ENCODE measurements at places on chromosomes 11 and 22.

- DNase-seq, result no peak
Measured at GRCh38 chr11:101030692-101031091, 98.9 kb downstream of the PGR start.

DNA sequence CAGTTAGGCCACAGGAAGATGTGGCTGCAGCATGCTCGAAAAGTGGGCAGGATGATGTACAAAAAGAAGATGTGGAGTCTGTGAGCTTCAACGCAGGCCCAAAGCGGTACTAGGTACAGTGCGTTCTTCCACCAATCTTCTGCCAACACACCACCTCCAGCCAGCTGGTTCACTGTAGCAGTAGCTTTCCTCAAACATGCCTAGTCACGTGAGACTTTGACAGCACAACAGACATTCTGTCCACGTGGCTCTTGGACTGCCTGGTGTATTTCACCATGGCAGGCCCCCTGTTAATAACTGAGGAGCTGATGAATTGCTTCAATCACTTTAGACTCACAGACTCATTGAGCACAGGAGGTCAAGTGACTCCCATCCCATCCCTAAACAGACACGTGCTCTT is 14.1 kb downstream of the SYN3 start:
- DNase-seq, result no peak

DNA sequence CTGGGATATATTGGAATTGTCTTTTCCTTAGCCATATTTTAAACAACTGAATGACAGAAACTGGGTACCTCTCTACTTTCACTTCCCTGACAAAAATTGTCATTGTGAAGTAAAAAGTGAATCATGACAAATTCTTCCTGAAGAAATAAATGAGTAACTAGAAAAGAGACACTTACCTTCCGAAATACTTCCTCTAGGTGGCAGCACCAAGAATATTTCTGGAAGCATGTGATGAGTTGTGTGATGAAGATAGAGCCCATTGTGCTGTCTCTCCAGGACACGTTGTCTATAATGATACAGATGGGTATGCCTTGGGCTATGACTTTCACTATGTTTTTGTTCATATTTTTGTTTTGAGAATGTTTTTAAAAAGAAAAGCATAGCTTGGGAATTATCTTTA is 21.5 kb downstream of the CASP4 start:
- peak; percentile 72 for DNase-seq

DNA sequence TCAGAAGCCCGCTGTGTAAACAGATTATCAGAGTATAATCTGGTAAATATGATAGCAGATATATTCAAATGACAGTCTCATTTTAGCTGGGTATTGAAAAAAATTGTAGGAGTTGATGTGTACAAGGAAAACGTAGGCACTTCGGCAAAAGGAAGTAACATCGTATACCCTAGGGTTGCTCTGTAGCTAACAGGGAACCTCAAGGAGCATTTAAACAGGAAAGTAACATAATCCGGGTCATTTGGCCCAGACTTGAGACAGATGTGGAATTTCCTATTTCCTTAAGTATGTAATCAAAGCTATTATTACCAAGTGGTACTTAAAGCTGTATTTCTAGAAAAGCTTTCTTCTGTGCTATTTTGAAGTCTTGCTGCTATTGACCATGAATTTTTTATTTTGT is 215.6 kb downstream of the DDX10 start:
- no peak for DNase-seq

- DNase-seq, result no peak
Measured at GRCh38 chr11:117428856-117429229, 101.2 kb downstream of the CEP164 start.

DNA sequence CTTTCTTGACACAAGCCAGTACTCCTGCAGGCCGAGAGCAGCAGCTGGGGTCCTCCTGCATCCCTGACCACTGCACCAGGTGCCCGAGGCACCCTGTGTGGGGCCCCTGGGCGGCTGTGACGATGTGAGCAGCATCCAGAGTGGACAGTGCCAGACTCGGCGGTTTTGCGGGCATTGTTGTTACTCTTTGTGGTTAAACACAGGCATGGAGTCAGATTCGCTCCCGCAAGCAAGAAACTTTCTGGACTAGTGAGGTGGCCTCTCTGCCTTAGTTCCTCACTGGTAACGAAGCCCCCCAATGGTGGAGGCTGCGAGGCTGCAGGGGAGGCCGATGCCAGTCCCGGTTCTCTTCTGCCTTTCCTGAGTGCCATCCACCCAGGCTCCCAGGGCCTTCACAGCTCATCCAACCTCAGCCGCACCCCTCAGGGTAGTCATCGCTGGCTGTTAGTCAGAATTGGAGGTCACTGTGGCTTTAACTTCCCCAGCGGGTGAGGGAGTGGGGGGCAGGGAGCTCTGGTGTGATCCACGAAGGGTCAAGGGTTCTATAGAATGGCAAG is 3.7 kb upstream of the CLDN5 start:
- no peak for DNase-seq

- no peak for DNase-seq
Measured at GRCh38 chr11:17992916-17993315, 19.9 kb downstream of the SERGEF start.

- no peak for DNase-seq
Measured at GRCh38 chr11:114921697-114922096, 243.4 kb downstream of the NXPE2 start.

GRCh38 chr11:129322941-129323340 is 52.7 kb upstream of the BARX2 start:
- peak; percentile 84 for DNase-seq

GRCh38 chr22:26367402-26368245 is 61.4 kb upstream of the ASPHD2 start:
- DNase-seq, result no peak

DNA sequence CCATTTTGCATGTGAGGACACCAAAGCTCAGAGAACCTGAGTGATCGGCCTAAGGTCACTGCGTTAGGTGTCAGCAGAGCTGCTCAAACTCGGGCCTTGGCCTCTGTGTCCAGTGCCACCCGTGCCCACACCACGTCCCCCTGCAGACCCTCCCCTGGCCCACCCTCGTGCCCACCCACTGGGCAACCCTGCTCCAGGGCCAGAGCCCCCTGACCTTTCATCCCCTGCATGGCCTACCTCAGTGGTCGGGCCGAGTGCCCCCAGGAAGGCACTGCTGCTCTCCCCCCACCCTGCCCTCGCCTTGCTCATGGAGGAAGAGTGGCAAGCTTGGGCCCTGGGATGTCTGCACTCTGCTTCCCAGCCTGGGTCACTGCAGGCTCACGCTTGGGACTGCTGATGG is 17.7 kb downstream of the B3GAT1 start:
- DNase-seq, result no peak

GRCh38 chr22:43740587-43741270 is 71.4 kb downstream of the EFCAB6 start:
- DNase-seq, result no peak

DNA sequence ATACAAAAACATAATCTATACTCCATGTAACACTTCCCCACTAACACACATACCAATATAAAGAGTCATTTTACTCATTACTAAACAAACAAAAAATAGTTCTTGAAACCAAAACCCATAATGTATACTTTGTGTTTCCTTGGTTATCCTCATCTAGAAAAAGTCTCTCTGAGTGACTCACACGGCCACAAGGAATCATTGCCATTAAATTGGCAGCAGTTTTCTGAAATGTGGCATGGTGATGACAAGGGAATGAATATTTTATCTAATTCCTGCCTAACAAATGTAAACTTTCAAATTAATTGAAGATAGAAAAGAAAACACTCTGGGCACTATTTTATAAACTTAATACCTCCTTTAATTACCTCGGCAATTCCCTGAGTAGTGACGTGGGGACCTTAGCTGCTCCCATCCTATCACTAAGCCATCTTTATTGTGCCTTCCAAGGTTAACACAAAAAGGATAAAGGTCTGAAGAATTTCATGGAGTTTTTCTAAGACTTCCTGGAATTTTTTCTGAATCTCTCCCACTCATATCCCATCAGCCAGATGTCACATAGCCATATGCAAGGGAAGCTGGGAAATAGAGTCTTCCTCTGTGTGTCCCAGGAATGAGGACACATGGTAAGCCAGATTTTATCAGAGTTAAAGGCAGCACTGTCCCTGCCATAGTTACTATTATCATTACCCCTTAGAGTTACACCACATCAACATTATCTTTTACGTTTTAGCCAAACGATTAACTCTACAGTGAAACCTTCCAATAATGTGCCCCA is 857.2 kb upstream of the TENM4 start:
- DNase-seq, result no peak

GRCh38 chr11:133548641-133549040 is 16.3 kb upstream of the OPCML start:
- no peak for DNase-seq

DNA sequence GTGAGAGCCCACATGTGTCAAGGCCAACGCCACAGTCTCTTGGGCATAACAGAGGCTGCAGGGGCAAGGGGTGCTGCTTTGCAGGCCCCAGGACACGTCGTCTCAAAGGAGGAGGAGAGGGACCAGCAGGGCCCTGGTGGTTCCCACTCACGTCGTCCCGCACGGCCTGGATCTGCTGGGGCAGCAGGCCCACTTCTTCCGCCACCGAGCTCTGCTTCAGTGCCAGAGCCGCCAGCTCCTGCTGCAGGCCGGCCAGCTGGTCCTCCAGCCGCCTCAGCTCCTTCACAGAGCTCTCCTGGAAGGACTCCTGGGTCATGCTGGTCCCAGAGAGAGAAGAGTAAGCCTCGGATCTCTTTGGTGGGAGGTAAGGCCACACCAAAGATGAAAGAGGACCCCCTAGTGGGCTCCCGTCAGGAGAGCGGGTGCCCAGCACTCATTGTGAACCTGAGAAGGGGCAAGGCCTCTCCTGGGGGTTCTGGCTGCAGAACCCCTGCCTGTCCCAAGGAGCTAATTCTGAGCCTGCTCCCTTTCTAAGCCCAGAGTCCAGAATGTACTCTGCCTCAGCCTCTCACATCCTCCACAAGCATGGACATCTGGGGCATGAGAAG is 15.6 kb downstream of the SUN2 start:
- no peak for DNase-seq

- no peak for DNase-seq
Measured at GRCh38 chr22:43270314-43270908, 72.8 kb downstream of the SCUBE1 start.

DNA sequence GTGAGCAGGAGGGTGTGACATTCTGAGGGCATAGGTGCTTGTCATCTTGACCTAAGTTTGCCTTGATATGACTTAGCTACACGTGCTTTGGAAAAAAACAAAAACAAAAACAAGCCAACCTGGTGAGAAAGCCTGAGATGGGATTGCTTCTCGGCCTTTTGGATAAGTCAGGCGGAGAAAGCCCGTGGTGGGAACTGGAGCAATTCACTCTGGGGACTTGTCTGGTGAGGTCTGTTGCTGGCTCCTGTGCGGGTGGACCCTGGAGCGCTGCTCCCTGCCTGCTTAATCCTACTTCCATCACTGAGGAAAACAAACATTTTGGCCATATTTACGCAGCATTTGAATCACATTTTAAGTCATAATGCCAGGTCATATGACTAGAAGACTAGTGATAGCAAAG is 100.3 kb downstream of the SNX19 start:
- no peak for DNase-seq

DNA sequence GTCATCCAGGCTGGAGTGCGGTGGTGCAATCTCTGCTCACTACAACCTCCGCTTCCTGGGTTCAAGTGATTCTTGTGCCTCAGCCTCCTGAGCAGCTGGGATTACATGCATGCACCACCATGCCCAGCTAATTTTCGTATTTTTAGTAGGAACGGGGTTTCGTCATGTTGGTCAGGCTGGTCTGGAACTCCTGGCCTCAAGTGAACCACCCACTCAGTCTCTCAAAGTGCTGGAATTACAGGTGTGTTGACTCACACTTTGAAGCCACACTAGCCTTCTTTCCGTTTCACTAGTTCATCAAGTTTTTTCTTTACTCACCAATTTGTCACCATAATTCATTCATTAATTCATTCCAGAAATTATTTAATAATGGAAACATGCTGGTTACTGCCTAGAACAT is 298.4 kb upstream of the MTNR1B start:
- DNase-seq, result no peak

DNA sequence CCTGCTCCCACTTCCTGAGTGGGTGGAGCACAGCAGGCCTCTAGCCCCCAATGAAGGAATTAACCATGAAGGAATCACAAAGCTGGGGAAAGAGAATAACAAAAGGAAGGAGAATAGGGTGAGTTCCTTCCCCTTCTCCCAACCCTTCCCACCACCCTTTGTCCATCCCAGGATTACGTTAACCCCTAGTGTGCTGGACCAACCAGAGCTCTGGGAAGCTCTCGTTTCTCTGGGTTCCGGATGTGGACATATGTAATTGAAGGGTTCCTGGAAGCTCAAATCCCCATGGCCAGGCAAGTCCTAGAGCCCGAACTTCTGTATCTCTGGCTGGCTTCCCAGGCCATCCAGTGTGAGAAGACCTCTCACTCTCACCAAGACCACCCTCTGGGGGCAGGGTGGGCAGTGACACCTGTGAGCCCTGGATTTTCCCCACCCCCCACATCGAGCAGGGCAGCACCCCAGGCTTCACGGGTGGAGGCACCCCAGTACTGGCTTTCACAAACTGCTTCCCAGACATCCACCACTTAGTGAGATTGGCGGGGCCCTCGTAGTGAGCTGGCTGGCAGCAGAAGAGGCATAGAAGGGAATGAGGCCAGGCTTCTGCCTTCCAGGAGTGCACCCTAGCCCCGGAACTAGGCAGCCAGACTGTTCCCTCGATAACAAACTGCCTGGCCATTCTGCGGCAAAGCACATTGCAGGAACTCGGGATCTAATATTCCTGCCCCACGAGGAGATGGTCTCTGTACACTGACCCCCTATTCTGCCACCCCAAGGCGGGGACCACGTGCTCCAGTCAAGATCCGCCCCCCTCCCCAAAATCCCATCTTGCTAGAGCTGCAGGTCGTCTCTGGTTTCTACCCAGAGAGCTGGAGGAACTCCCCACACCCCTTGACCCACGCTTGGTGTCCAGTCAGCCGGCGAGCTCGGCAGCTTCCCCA is 2.1 kb downstream of the NECTIN1 start:
- no peak for DNase-seq

- no peak for DNase-seq
Measured at GRCh38 chr11:111967649-111968048, 30.5 kb downstream of the DIXDC1 start.

Data from T47D (cell line).